Stomach (tissue), 19 donors: ENCODE measurements at places on chromosomes 7 and 10. TPM values are rescaled to one million over a fixed set of nuclear protein-coding genes. Genes with fewer than 3 reads are reported as not detected.

GRCh38 chr7:121741896-121742295, 131.1 kb upstream of the PTPRZ1 start:
- H3K27ac ChIP-seq = no peak overlapping the region
- DNase-seq = peak; percentile 22
- H3K4me1 ChIP-seq = no peaks in the 10 kb centered on the region
- no peaks in the 10 kb centered on the region for H3K36me3 ChIP-seq
- H3K4me3 ChIP-seq = no peak overlapping the region

DNA sequence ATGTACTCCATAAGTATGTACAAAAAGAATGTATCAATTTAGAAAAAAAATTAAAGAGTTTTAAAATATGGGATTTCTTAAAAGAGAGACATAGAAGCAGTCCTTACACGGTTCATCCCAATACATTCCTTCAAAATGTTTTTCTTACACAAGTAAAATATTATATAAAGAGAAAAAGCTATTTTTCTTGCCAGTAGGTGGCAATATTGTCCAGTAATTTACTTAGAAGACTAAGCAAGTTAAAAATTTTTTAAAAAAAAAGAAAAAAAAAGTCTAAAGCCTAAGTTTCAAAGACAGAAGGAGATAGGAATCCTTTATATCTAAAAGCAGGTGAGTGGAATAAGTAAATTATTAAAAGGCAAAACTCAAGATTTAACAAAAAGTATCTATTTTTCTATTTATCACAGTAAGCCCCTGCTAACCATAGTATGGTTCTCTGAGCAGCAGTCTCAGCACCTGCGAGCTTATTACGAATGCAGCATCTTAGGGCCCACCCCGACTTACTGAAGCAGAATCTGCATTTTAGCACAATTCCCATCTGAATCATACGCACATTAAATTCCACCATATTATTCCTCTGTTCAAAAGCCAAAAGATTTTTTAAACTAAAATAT, 240.6 kb downstream of the DGKI start:
- H3K36me3 ChIP-seq = no peaks in the 10 kb centered on the region
- no peak overlapping the region for H3K27ac ChIP-seq
- H3K4me1 ChIP-seq = no peaks in the 10 kb centered on the region
- H3K27me3 ChIP-seq = no peaks in the 10 kb centered on the region

- DNase-seq = peak; percentile 50
- peaks cover 18% of the 10 kb centered on the region for H3K27me3 ChIP-seq
- H3K36me3 ChIP-seq = no peaks in the 10 kb centered on the region
- H3K27ac ChIP-seq = no peak overlapping the region
- H3K4me3 ChIP-seq = no peak overlapping the region
- H3K4me1 ChIP-seq = no peaks in the 10 kb centered on the region
Observed at GRCh38 chr10:17428351-17429097, 25.9 kb downstream of the ST8SIA6 start.

GRCh38 chr10:90480466-90480865, 377.4 kb downstream of the HTR7 start:
- no peak overlapping the region for H3K4me3 ChIP-seq
- H3K27me3 ChIP-seq = no peaks in the 10 kb centered on the region

DNA sequence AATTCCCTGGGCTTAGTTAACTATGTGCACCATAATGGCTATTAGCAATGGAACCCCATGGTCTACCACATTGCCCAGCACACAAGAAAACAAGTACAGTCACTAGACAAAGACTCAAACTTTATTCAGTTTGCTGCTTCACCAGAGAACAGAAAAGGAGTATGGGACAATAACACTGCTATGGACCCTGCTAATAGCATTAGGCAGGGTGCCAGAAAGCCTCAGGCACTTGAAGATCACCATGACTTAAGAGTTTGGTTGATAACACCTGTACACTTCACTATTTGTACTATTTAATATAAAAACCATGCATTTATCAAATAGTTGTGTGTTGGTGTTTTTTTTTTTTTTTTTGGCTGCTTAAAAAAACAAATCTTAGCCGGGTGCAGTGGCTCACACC, 159.6 kb downstream of the KMT2E start:
- H3K36me3 ChIP-seq = peaks cover 4% of the 10 kb centered on the region
- no peaks in the 10 kb centered on the region for H3K27me3 ChIP-seq
- H3K27ac ChIP-seq = no peak overlapping the region
- H3K4me3 ChIP-seq = no peak overlapping the region
- DNase-seq = no peak
- no peaks in the 10 kb centered on the region for H3K4me1 ChIP-seq

DNA sequence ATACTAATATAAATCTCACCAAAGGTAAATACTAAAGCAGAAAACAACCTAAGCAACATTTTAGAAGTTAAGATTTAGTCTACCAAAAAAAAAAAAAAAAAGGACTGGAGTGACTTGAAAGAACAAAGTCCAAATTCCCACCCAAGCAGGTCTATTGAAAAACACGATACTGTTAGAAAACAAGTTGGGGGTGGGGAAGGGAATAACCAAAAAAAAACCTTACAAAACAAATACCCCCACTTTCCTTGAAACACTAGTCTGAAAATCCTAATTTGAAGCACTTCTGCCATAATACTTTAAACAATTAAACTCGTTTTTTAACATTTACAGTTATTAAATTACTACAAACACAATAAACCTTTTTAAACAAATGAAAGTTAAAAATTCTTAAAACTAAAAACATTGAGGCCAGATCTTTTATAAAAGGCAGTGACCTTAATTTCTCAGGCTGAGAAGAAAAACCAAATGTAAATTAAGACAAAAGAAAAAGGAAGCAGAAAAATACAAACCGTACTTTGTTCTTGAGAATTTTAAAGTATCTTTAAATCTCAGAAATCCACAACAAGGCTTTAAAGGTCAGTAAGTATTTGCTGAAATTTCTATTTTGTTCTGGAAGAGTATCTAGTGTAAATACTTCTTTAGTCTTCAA, 135.1 kb downstream of the NRBF2 start:
- no peaks in the 10 kb centered on the region for H3K36me3 ChIP-seq
- no peaks in the 10 kb centered on the region for H3K27me3 ChIP-seq
- peaks cover 40% of the 10 kb centered on the region for H3K4me1 ChIP-seq
- DNase-seq = no peak
- H3K4me3 ChIP-seq = peak overlapping the region; percentile 54
- H3K27ac ChIP-seq = peak overlapping the region; percentile 92

DNA sequence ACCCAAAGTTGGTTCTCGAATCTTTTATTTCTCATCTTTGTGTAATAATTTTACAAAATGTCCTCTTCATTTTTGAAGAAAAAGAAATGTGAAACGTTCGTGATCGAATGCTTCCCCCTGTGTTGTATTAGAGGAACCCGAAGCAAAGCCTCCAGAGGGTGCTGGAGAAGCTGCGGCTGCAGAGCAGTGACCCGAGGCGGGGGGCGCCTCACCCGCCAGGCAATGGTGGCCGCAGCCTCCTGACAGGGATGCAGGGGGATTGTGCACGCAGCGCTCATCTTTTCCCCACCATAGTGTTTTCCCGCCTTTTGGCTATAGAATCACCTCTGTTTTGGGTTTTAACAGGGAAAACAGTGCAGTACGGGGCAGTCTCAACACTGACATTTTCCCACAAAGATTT, 307.5 kb upstream of the ANKRD30A start:
- DNase-seq = no peak
- H3K27ac ChIP-seq = no peak overlapping the region
- no peak overlapping the region for H3K4me3 ChIP-seq
- H3K27me3 ChIP-seq = no peaks in the 10 kb centered on the region

DNA sequence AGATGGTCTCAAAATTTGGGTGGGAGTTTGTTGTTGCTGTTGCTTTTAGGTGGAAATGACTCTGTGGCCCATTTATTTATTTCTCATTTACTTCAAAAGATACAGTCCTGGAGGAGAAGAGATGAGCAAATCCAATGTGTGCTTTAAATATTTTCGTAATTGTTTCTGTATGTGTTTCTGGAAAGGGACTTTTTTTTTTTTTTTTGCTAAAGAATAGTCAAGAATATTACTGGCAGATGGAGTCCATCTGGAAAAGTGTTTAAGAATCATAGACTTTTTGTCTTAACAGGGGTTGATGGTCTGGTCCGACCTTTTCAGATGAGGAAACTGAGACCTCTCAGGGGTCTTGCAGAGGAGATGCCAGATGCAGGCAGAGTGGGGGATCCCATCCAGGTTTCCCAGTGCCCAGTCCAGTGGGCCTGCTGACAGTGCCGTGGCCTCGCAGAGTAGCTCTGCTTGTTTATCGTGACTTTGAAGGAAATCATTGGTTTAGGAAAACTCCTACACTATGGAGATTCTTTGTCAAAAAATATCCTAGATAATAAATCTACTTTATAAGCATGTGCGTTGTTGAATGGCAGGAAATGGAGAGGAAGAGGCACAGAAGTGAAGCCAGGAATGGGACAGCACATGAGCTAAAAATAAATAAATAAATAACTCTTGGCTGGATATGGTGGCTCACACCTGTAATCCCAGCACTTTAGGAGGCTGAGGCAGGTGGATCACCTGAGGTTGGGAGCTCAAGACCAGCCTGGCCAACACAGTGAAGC, 164.3 kb upstream of the SVIL start:
- no peak overlapping the region for H3K4me3 ChIP-seq
- no peak overlapping the region for H3K27ac ChIP-seq
- no peaks in the 10 kb centered on the region for H3K27me3 ChIP-seq
- H3K36me3 ChIP-seq = no peaks in the 10 kb centered on the region

DNA sequence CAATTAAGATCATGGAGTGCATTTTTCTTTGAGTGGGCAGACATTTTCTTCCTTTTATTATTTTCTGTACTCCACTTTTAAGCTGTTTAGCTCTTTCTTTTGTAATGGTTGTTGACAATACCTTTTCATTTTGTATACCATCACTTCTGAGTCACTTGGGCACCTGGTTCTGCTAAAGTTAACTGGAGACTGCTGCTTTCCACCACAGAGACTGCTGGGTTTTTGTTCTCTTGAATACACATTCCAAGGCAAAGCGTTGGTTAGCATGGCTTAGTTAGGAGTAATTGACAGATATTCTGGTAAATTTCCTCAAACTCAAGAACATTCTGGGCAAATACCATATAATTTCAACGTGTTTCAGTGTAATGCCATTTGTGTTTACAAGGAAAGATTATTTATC, 541.9 kb upstream of the CELF2 start:
- no peaks in the 10 kb centered on the region for H3K27me3 ChIP-seq
- DNase-seq = no peak
- no peak overlapping the region for H3K4me3 ChIP-seq
- no peaks in the 10 kb centered on the region for H3K4me1 ChIP-seq

- H3K27me3 ChIP-seq = no peaks in the 10 kb centered on the region
- no peak overlapping the region for H3K27ac ChIP-seq
- DNase-seq = no peak
- H3K36me3 ChIP-seq = no peaks in the 10 kb centered on the region
Observed at GRCh38 chr7:71626206-71626605, 494.3 kb downstream of the GALNT17 start.

- H3K4me1 ChIP-seq = no peaks in the 10 kb centered on the region
- H3K27ac ChIP-seq = no peak overlapping the region
- DNase-seq = no peak
- H3K4me3 ChIP-seq = no peak overlapping the region
Observed at GRCh38 chr10:31679936-31680335, 248.7 kb downstream of the ARHGAP12 start.

DNA sequence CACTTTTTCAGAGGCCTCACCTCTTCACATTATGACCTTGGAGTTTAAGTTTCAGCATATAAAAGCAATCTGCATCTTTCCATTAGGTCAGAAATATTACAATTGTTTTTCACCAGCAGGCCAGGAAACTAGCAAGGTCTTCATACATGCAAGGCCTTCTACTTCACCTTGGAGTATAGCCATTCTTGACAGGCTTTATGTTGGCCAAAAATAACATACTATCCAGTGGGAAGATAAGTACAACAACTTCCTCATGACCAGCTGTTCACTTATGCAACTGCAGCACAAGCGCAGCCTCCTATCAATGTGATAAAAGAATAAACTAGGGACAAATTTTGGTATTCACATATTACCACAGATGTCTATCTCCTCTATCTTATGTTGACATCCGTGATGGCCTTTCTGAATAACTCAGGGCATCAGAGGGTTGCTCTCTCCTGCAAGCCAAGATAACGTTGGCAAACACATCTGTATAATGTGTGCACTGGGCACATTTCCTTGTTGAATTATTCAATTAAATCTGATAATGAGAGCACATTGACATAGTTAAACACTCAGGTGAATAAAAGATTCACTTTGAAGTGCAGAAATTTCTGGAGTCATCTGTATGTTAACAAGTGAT, 239.8 kb downstream of the FZD1 start:
- H3K4me1 ChIP-seq = peaks cover 5% of the 10 kb centered on the region
- H3K27ac ChIP-seq = no peak overlapping the region
- H3K27me3 ChIP-seq = no peaks in the 10 kb centered on the region
- no peak for DNase-seq
- no peak overlapping the region for H3K4me3 ChIP-seq

DNA sequence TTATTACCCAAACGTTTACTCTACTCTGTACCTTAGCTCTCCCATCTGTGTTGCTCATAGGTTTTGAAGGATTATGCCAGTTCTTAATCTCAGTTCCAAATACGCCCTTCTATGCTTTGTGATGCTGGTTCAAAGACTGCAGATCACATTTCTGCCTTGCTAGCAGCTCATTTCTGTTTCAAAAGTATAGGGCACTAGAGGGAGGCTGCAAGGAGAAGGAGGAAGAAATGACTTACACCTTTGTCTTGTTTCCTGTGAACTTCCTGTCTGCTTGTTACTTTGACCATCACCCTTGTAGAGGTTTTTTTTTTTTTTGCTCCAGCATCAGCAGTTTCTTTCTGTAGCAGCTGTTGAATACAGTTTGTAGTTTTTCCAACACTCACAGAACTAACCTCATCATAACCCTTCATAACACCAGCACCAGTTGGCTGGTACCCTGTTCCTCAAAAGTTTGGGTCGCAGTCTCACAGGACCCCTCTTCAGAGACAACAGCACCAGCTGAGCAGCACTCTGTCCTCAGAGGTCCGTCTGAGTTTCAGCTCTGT, 16.5 kb downstream of the SLK start:
- H3K27ac ChIP-seq = no peak overlapping the region
- no peak overlapping the region for H3K4me3 ChIP-seq
- H3K36me3 ChIP-seq = no peaks in the 10 kb centered on the region
- no peaks in the 10 kb centered on the region for H3K27me3 ChIP-seq
- H3K4me1 ChIP-seq = peaks cover 79% of the 10 kb centered on the region

DNA sequence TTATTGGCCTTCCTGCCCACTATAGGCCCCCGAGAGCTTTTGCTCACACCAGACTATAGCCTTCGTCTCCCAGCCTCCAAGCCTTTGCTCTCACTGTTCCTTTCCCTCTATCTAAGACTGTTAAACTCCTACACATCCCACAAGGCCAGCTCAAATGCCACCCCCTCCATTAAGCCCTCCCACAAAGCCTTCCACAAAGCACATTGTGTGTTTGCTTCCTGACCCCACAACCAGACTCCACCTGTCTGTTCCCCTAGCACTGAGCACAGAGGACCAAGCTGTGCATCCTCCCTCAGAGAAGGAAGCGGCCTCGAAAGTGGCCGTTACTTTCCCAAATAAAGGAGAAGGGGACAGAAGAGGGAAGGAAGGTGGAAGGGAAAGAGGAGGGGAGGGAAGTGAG, 1.3 kb downstream of the LOXL4 start:
- no peak for DNase-seq
- no peaks in the 10 kb centered on the region for H3K36me3 ChIP-seq
- no peak overlapping the region for H3K4me3 ChIP-seq
- H3K27ac ChIP-seq = no peak overlapping the region

The PDE1C gene
- 4.1 TPM for polyA plus RNA-seq

The LRRC18 gene
- 0.46 TPM for polyA plus RNA-seq

The GNAT3 gene
- polyA plus RNA-seq = not detected

The CNNM1 gene
- 0.19 TPM for polyA plus RNA-seq
